ENCODE measurements at places on chromosomes 1 and 21. TPM values are rescaled to one million over a fixed set of nuclear protein-coding genes. Genes with fewer than 3 reads are reported as not detected.

DNA sequence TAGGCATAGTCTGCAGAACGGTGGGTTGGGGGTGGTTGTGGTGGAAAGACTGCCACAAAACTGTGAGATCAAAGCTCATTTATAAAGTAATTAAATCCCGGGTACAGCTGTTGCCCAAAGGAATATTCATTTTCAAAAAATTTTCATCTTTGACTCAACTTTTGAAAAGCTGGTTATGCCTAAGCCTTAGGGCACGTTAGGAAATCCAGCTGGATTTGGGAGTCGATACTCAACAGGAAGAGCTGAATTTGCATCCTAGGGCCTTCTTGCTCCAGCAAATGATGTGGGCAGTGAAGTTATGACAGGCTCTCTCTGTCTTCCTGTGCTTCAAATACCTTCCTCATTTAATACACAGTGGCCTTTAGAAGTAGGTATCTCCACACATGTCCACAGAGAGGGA, 31.7 kb downstream of the ZP4 start:
- DNase-seq: no peak
- H3K36me3 ChIP-seq: no peaks in the 10 kb centered on the region
- H3K4me3 ChIP-seq: no peak overlapping the region
- no peaks in the 10 kb centered on the region for H3K4me1 ChIP-seq
- H3K27me3 ChIP-seq: peaks cover 2% of the 10 kb centered on the region

DNA sequence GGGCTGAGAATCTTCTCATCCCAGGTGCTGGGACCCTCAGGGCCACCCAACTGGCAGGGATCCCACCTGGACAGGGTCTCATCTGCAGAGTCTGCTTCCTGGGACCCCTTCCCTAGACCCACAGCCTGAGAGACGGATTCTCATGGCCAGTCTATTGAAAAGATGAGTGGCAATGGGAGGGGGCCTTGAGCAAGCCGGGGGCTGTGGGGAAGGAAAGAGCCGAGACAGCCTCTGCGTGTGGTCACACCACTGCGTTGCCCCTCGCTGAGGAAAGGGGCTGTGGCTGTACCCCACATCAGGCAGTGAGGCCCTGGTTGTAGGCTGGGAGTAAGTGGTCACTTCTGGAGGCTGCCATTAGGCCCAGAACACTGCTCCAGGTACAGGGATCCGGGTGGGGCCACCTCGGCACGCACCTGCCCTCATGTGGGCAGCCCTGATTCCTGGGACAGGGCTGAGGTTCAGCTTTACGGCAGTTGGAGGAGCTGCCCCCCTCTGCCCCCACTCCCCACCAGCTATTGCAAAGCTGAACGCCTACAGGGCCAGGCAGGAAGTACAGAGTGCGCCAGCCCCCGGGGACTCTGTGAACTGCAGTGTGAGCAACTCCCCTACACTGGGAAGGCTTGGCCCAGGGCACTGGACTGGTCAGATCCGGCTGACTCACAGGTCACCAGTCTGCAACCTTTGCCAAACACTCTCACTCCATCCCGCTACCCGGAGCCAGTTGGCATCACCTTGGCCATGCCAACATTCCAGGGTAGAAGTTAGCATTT, 106.9 kb downstream of the RIPK4 start:
- H3K4me3 ChIP-seq: no peak overlapping the region
- no peaks in the 10 kb centered on the region for H3K36me3 ChIP-seq
- peaks cover 5% of the 10 kb centered on the region for H3K27me3 ChIP-seq
- no peaks in the 10 kb centered on the region for H3K4me1 ChIP-seq

GRCh38 chr1:160685266-160685665, 26.4 kb downstream of the CD48 start:
- DNase-seq: peak; percentile 65
- peak overlapping the region; percentile 95 for H3K27ac ChIP-seq
- H3K36me3 ChIP-seq: peaks cover 81% of the 10 kb centered on the region
- no peaks in the 10 kb centered on the region for H3K27me3 ChIP-seq
- H3K4me1 ChIP-seq: peaks cover 91% of the 10 kb centered on the region

DNA sequence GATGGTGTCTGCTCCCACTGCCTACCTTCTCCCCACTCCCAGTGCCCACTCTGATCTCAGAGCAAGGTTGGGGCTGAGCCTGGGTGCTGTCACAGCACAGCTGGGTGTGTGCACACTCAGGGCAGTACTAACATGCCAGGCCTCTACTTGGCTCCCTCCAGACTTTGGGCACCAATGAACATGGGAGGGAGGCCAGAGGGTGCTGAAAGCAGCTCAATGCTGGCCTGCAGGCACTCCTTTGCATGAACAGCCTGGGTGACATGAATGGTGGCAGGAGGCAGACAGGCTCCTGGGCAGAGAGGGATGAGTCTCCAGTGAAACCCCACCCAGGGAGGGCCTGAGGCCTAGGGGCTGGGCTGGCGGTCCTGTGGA, 25.8 kb upstream of the DENND1B start:
- H3K36me3 ChIP-seq: peaks cover 10% of the 10 kb centered on the region
- no peak overlapping the region for H3K4me3 ChIP-seq
- no peaks in the 10 kb centered on the region for H3K4me1 ChIP-seq
- peaks cover 1% of the 10 kb centered on the region for H3K27me3 ChIP-seq

- H3K27me3 ChIP-seq: no peaks in the 10 kb centered on the region
- H3K27ac ChIP-seq: peak overlapping the region; percentile 32
- H3K4me1 ChIP-seq: peaks cover 66% of the 10 kb centered on the region
Observed at GRCh38 chr21:33332143-33332542, 7.4 kb downstream of the IFNAR1 start.

DNA sequence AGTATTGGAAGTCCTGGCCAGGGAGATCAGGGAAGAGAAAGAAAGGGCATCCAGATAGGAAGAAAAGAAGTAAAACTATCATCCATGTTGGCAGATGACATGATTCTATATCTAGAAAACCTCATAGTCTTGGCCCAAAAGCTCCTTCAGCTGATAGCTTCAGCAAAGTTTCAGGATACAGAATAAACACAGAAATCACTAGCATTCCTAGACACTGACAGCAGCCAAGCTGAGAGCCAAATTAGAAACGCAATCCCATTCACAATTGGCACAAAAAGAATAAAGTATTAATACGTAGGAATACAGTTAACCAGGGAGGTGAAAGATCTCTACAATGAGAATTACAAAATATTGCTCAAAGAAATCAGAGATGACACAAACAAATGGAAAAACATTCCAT, 44.6 kb downstream of the ZFYVE9 start:
- H3K27ac ChIP-seq: no peak overlapping the region
- H3K4me3 ChIP-seq: no peak overlapping the region
- no peak for DNase-seq

DNA sequence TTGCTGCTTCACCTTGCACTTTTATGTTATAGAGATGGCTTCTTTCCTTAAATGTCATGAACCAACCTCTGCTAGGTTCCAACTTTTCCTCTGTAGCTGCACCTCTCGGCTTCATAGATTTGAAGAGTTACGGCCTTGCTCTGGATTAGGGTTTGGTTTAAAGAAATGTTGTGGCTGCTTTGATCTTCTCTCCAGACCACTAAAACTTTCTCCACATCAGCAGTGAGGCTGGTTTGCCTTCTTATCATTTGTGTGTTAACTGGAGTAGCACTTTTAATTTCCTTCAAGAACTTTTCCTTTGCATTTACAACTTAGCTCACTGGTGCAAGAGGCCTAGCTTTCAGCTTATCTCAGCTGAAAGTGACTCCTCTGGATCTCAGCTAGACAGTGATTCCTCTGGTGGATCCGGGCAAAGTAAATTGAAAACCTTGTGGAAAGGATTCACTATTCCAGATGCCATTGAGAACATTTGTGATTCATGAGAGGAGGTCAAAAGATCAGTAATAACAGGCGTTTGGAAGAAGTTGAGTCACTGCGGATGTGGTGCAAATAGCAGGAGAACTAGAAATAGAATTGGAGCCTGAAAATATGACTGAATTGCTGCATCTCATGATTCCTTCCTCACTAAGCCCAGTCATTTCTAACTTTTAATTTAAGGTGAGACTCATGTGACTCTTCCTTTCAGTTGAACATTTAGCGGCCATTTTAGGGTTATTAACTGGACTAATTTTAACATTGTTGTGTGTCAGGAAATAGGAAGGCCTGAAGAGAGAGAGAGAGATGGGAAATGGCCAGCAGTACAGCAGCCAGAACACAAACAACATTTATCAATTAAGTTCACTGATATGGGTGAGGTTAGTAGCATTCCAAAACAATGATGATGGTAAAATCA, 16.2 kb upstream of the RGS1 start:
- H3K36me3 ChIP-seq: no peaks in the 10 kb centered on the region
- no peaks in the 10 kb centered on the region for H3K27me3 ChIP-seq
- no peak overlapping the region for H3K4me3 ChIP-seq
- no peak for DNase-seq
- no peak overlapping the region for H3K27ac ChIP-seq
- peaks cover 18% of the 10 kb centered on the region for H3K4me1 ChIP-seq

GRCh38 chr1:33302325-33302724, 18.6 kb downstream of the A3GALT2 start:
- H3K27me3 ChIP-seq: peaks cover 7% of the 10 kb centered on the region
- no peak overlapping the region for H3K4me3 ChIP-seq
- peak; percentile 50 for DNase-seq
- H3K36me3 ChIP-seq: peaks cover 9% of the 10 kb centered on the region

- H3K36me3 ChIP-seq: peaks cover 66% of the 10 kb centered on the region
- H3K27me3 ChIP-seq: no peaks in the 10 kb centered on the region
- H3K4me3 ChIP-seq: peak overlapping the region; percentile 15
- H3K4me1 ChIP-seq: peaks cover 67% of the 10 kb centered on the region
- no peak for DNase-seq
- peak overlapping the region; percentile 86 for H3K27ac ChIP-seq
Observed at GRCh38 chr1:89260042-89260441, 12.6 kb downstream of the GBP5 start.

GRCh38 chr1:222224636-222225315, 323.1 kb downstream of the HHIPL2 start:
- no peaks in the 10 kb centered on the region for H3K27me3 ChIP-seq
- H3K36me3 ChIP-seq: peaks cover 4% of the 10 kb centered on the region
- DNase-seq: no peak
- no peak overlapping the region for H3K27ac ChIP-seq
- no peaks in the 10 kb centered on the region for H3K4me1 ChIP-seq
- H3K4me3 ChIP-seq: no peak overlapping the region

DNA sequence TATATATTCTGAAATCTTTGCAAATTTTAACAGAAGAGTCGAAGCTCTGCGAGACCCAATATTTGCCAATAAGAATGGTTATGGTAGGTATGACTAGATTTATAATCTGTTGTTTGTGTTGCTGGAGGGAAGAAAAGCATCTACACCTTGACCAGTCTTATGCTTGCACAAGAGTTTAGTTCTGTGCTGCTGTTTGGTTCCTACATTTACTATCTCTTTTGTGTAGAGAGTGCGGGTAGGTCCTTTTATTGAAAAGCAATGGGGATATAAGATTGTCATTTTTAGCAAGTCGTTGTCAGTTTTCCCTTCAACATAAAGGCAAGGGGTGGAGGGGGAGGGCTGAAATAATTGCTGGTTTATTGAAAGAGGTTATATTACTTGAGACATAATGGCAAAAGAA, 396 bp downstream of the ELAVL4 start:
- H3K27ac ChIP-seq: no peak overlapping the region

- H3K4me1 ChIP-seq: peaks cover 4% of the 10 kb centered on the region
- H3K27me3 ChIP-seq: no peaks in the 10 kb centered on the region
- H3K36me3 ChIP-seq: peaks cover 10% of the 10 kb centered on the region
- DNase-seq: no peak
- no peak overlapping the region for H3K27ac ChIP-seq
Observed at GRCh38 chr1:42675467-42675866, 6.8 kb upstream of the YBX1 start.

DNA sequence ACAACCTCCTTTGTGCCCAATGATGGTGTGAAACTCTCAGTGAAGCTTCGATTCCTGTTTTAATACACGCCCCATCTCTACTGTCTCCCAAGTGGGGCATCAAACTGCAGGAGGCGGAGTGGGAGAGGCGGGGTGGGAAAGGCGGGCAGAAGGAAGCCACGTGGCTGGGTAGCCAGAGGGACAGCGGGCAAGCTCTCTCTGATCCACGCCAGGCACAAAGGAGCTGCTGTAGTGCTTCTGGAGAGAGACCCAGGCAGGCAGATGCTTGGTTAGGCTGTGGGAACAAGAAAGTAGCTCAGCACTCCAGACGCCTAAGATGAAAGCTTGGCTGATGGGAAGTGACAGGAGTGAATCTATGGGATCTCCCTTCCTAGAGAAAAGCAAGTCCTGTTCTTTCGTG, 25.7 kb downstream of the TRIM67 start:
- H3K27me3 ChIP-seq: peaks cover 12% of the 10 kb centered on the region
- no peaks in the 10 kb centered on the region for H3K4me1 ChIP-seq
- DNase-seq: no peak
- no peak overlapping the region for H3K4me3 ChIP-seq
- no peak overlapping the region for H3K27ac ChIP-seq

DNA sequence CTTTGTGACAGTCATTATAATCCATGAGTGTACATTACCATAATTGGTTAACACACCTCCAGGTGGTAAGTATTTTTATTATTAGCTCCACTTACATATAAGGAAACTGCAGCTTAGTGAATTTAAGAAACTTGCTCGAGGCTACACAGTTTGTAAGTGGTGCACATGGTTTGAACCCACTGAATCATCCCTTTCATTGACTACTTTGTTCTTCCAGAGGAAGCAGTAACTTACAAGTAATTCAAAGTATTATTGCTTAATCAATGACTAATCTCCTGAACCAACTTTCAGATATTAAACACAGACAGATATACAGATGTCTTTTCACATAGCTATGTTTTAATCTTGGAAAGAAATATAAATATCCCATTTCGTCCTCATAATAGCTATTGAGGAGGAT, 18.7 kb upstream of the CLDN8 start:
- no peak overlapping the region for H3K27ac ChIP-seq
- H3K4me3 ChIP-seq: no peak overlapping the region
- DNase-seq: no peak
- no peaks in the 10 kb centered on the region for H3K27me3 ChIP-seq
- H3K4me1 ChIP-seq: no peaks in the 10 kb centered on the region

- H3K4me1 ChIP-seq: no peaks in the 10 kb centered on the region
Observed at GRCh38 chr1:112006416-112007025, 17.1 kb upstream of the KCND3 start.

DNA sequence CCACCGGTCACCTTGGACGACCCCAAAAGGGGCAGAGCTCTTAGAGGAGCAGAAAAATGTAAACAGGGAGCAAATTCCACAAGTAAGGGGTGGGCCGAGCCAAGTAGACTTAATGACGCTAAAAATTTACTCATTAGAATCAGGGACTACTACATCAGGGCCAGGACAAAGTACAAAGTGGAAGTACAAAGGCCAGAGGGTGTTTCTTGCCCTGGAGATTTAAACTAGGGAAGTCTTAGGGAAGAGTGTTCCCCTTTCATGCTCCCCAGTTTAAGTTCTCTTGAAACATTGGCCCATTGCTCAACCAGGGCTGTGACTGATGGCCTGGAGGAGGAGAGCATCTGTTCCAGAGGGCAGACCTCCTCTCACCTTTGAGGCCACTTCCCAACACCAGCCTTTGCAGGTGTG, 48.6 kb downstream of the BACH1 start:
- no peak for DNase-seq
- peaks cover 10% of the 10 kb centered on the region for H3K36me3 ChIP-seq
- no peak overlapping the region for H3K27ac ChIP-seq
- no peaks in the 10 kb centered on the region for H3K27me3 ChIP-seq
- H3K4me1 ChIP-seq: peaks cover 30% of the 10 kb centered on the region
- no peak overlapping the region for H3K4me3 ChIP-seq

GRCh38 chr1:151993084-151993733, 450 bp downstream of the S100A10 start:
- DNase-seq: peak; percentile 38
- H3K36me3 ChIP-seq: peaks cover 1% of the 10 kb centered on the region
- H3K27me3 ChIP-seq: no peaks in the 10 kb centered on the region
- H3K4me3 ChIP-seq: peak overlapping the region; percentile 94
- H3K4me1 ChIP-seq: peaks cover 50% of the 10 kb centered on the region

FHAD1 gene
- total RNA-seq: not detected

ABCG1 gene
- 28.7 TPM for total RNA-seq

RGSL1 gene
- not detected for total RNA-seq

VCAM1 gene
- total RNA-seq: not detected

CACYBP gene
- total RNA-seq: 322 TPM

SKI gene
- 25.5 TPM for total RNA-seq

WNT3A gene
- total RNA-seq: not detected

SLAMF1 gene
- 101 TPM for total RNA-seq

RXFP4 gene
- total RNA-seq: 0.29 TPM

MTMR11 gene
- 0.69 TPM for total RNA-seq
